EL (cell line): ENCODE measurements at places on chromosomes 7 and 10.

GRCh38 chr7:149147752-149148653 is 750 bp downstream of the ZNF398 start:
- DNase-seq, result peak; percentile 56

DNA sequence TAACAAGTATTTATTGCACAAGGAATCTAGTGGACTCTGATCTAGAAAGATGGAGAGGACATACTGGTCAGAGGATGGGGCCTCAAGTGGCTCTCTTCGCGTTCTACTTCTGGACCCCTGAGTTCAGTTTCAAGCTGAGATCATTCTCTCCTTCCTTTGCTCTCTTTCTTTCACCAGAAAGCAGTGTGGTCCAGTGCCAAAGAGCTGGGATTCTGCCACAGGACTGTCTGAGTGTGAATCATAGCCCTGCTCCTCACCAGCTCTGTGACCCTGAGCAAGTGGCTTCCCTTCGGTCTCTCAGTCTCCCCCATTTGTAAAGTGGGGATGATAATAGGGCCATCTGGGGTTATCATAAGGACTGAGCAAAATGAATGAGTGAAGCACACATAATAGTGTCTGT is 715.2 kb downstream of the SUGCT start:
- DNase-seq, result no peak

DNA sequence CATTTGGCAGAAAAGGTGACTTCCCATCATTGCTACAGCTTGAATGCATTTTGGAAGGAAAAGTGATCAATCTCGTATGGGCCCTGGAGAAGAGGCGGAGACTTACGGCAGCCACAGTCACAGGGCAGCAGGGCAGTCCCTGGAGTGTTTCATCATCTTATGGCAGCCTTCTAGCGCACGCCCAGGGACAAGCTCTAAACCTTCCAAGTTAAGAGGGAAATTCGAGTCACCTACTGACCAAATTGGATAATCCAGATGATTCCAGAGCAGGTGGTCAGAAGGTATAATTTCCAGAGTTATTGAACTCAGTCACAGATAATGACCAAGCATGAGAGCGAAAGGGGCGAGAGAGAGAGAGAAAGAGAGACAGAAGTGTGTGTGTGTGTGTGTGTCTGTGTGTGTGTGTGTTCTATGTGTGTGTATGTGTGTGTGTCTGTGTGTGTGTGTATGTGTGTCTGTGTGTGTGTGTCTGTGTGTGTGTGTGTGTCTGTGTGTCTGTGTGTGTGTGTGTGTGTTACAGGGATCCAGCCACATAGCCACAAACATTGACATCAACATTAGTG is 123.7 kb upstream of the ADAM12 start:
- DNase-seq, result no peak

GRCh38 chr7:70035519-70035918 is 437.2 kb downstream of the AUTS2 start:
- no peak for DNase-seq

DNA sequence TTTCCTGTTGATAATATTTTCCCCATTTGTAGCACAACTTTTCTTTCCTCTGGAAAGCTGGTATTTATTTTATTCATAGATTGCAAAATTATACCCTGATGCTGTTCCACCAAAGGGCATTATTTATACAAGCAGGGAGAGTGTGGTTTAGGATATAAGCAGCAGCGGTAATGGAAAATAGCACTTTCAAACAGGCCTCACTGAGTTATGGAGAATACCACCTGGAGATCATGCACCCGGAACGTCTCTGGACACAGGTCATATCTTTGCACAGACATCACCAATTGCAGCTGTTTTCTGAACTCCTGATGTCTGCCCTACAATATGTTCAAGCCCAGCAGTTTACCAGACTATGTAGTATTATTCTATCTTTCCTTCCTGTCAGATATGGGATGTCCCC is 2.0 kb upstream of the CALD1 start:
- no peak for DNase-seq

DNA sequence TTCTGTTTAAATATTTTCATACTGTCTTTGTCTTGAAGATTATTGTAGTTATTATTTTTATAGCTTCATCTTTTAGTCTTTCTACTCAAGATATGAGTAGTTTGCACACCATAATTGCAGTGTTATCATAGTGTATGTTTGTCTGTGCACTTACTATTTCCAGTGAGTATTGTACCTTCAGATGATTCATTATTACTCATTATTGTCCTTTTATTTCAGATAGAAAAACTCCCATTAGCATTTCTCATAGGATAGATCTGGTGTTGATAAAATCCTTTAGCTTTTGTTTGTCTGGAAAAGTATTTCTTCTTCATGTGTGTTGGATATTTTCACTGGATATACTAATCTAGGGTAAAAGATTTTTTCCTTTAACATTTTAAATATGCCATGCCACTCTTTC is 646.2 kb upstream of the GRM3 start:
- DNase-seq, result no peak

DNA sequence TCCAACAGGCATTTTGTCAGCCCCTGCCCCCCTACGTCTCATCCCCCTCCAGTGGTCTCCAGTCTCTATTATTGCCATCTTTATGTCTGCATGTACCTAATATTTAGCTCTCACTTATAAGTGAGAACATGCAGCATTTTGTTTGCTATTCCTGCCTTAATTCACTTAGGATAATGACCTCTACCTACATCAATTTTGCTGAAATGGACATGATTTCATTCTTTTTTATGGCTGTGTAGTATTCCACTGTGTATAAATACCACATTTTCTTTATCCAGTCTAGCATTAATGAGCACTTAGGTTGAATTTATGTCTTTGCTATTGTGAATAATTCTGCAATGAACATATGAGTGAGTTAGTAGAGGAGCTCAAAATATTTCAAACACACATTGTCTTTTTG is 229.9 kb downstream of the SEMA3E start:
- DNase-seq, result no peak

DNA sequence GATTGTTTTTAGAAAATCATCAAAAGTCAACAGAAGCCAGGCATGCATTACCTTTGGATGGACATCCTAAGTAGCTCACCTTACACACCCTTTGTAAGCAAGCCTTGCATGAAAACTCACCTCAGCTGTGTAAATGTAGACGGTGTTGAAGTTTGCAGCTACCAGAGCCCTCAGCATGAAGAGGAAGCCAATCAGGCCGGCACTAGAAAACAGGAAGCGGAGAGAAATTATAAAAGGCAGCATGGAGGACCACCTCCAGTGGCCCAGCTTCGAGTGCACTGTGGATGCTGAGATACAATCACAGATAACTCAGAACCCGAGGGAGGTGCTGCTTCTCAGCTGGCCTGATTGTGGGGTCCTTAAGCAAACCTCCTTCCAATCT is 75.3 kb downstream of the SVOPL start:
- no peak for DNase-seq

GRCh38 chr10:30855131-30855530 is 176.5 kb downstream of the ZNF438 start:
- DNase-seq, result no peak

- DNase-seq, result peak; percentile 39
These were observed 24.0 kb upstream of the EEPD1 start for GRCh38 chr7:36129048-36129534.

GRCh38 chr7:66700633-66701131 is 39.9 kb upstream of the RABGEF1 start:
- DNase-seq, result no peak

- DNase-seq, result no peak
These were observed 42.7 kb downstream of the LAMB1 start for GRCh38 chr7:107960272-107960671.

- DNase-seq, result no peak
These were observed 234.4 kb downstream of the ANK3 start for GRCh38 chr10:60155099-60155877.

- DNase-seq, result no peak
These were observed 47.4 kb downstream of the GPR37 start for GRCh38 chr7:124718032-124718766.
